ENCODE measurements at places on chromosomes 4 and X.
A peak's percentile ranks its signal among the peaks of the same experiment; 100 is the strongest.

GRCh38 chr4:477686-478085, 21.3 kb downstream of the ZNF721 start:
- H3K36me3 ChIP-seq = no peaks in the 10 kb centered on the region
- H3K4me1 ChIP-seq = no peaks in the 10 kb centered on the region
- DNase-seq = no peak
- H3K27ac ChIP-seq = no peak overlapping the region
- no peaks in the 10 kb centered on the region for H3K27me3 ChIP-seq
- H3K4me3 ChIP-seq = no peak overlapping the region

- no peaks in the 10 kb centered on the region for H3K27me3 ChIP-seq
- H3K4me1 ChIP-seq = peaks cover 2% of the 10 kb centered on the region
- DNase-seq = no peak
- H3K27ac ChIP-seq = no peak overlapping the region
Observed at GRCh38 chrX:154439841-154440240, 2.9 kb downstream of the GDI1 start.

DNA sequence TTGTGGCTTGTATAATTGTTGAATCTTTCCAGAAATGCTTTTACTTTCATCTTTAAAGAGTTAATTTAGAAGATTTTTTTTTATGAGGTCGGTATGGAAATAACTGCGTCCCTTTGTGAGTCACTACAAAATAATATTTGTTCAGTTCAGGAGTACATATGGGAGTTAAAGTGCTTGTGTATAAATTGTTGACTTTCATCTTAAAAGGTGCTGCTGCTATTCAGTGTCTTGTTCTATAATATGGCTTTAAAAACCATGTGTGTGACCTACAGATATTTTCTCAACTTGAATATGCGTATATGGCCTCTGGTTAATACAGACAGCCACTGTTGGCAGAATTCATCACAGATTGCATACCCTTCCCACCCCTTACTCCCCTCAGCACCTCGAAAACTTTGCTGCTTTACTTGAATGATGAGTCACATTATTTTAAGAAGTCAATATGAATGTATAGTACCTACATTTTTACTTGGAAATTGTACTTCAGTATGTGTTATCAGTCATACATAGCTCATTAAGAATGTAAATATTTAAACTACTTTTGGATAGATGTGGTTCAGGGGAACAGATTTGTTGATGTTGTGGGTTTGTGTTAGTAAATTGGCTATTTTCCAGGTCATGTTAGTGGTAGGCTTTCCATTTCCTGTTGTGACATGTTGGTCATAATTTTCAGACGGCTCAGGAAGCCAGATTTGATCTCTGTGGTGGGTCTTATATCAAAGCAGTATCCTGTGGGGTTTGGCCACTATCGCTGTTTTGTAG, 1.5 kb downstream of the CLCN3 start:
- peak overlapping the region; percentile 76 for H3K4me3 ChIP-seq
- H3K27ac ChIP-seq = peak overlapping the region; percentile 95
- no peaks in the 10 kb centered on the region for H3K4me1 ChIP-seq
- no peaks in the 10 kb centered on the region for H3K27me3 ChIP-seq
- H3K36me3 ChIP-seq = no peaks in the 10 kb centered on the region

DNA sequence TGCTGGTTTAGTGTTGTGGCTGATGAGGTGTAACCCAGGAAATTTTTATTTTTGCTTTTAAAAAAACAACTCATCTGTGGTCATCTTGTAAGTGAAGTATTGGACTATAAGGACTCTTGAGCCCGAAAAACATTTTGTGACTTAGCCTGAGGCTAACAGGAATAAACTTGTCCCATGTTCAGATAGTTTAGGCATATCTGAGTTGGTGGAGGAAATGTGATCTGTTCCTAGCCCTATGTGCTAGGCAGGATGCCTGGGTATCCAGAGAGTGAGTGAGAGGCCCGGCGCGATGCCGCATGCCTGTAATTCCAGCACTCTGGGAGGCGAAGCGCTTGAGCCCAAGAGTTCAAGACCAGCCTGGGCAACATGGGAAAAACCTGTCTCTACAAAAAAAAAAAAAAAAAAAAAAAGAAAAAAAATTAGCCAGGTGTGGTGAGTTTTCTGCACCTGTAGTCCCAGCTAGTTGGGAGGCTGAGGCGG, 3.7 kb downstream of the SMS start:
- no peak overlapping the region for H3K4me3 ChIP-seq
- no peaks in the 10 kb centered on the region for H3K36me3 ChIP-seq
- peak overlapping the region; percentile 78 for H3K27ac ChIP-seq
- no peak for DNase-seq
- H3K27me3 ChIP-seq = no peaks in the 10 kb centered on the region

DNA sequence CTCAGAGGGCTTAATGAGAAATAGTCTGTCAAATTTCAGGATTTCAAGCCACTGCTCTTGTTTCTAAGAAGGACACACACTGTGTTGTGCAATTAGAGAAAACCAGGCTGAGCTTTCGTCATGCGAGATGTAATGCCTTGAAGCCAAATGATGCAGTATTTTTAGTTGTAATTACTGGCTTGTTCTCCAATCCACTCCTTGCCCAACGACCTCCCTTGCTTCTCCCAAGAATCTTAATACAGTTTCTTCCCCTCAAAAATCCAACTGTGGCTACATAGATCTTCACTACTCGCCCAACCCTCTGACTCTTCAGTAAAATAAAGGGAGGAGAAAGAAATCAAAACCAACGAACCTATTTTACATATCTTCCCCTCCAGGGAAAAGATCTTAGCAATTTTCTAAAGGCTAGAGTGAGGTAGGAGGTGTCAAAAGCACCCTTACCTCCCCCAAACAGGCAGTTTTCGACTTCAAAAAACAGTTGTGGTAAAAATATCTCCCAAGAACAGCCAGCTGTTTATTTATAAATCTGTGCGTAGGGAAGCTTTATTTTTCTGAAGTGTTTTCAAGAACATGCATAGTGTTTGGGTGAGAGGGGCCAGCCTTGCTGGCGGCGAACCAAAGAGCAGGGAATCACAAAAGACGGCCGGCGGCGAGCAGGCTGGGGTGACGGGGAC, 68.7 kb downstream of the MGST2 start:
- H3K4me3 ChIP-seq = peak overlapping the region; percentile 53
- no peaks in the 10 kb centered on the region for H3K27me3 ChIP-seq
- peak; percentile 46 for DNase-seq
- peaks cover 3% of the 10 kb centered on the region for H3K4me1 ChIP-seq
